Stimulated activated CD4-positive, alpha-beta T cell treated with anti-CD3 and anti-CD28 coated beads, Interleukin-15, amount 100 ng/mL, for 1 hour (primary cell): ENCODE measurements at places on chromosomes 2 and 18.
A peak's percentile ranks its signal among the peaks of the same experiment; 100 is the strongest.

GRCh38 chr2:5479265-5479928, 212.8 kb upstream of the SOX11 start:
- DNase-seq = no peak

GRCh38 chr2:98804265-98804650, 73.3 kb upstream of the MGAT4A start:
- DNase-seq = no peak

- no peak for DNase-seq
These were observed 5.0 kb upstream of the DGKD start for GRCh38 chr2:233349005-233349998.

GRCh38 chr18:60329131-60329530, 43.4 kb downstream of the MC4R start:
- no peak for DNase-seq

DNA sequence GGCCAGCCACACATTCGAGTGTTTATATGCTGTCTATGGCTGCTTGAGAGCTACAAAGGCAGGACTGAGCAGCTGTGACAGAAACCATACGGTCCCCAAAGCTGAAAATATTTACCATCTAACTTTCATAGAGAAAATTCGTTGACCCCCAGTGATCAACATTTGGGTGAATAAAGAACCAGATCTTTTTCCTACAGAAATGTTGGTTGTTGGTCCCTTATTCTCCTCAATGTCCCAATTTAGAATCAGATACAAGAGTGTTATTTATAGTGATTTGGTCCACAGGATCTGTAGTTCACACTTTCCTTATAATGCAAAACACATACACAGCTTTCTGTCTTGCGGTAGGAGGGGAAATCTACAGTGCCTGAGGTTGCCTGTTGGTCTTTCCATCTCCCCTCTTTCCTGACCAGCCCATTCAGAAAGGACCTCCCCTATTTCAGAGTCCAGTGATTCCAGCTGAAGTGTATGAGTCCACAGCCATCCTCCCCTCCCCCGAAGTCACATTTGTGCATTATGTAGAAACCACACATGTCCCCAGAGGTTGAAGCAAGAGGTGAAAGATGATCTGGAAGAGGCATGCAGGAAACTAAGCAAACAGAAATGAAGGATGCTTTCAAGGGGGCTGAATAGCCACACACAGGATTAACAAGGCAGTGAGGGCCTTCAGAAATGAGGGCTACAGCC, 61.9 kb downstream of the SPRED2 start:
- no peak for DNase-seq

- no peak for DNase-seq
These were observed 1039.0 kb downstream of the SOCS6 start for GRCh38 chr18:71327850-71328249.

DNA sequence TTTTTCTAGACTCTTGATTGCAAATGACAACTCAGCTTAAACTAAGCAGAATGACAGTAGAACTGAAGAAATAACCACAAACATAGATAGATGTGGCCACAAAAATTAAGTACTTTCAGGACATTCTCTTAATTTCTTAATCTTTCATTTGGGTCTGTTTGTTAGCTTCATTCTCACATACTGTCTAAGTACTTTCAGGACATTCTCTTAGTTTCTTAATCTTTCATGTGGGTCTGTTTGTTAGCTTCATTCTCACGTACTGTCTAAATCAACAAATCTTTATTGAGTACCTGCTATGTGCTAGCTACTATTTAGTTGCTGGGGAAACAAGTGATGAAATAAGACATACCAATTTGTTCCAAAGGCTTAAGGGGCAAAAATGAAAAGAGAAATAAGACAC, 35.1 kb downstream of the FAM117B start:
- DNase-seq = no peak

GRCh38 chr2:187655001-187655400, 100.8 kb upstream of the TFPI start:
- no peak for DNase-seq

GRCh38 chr2:54524226-54524991, 68.3 kb downstream of the SPTBN1 start:
- DNase-seq = no peak

- no peak for DNase-seq
These were observed 25.3 kb downstream of the FSHR start for GRCh38 chr2:49129034-49129433.

- no peak for DNase-seq
These were observed 199.2 kb downstream of the KCNS3 start for GRCh38 chr2:18077704-18078103.

DNA sequence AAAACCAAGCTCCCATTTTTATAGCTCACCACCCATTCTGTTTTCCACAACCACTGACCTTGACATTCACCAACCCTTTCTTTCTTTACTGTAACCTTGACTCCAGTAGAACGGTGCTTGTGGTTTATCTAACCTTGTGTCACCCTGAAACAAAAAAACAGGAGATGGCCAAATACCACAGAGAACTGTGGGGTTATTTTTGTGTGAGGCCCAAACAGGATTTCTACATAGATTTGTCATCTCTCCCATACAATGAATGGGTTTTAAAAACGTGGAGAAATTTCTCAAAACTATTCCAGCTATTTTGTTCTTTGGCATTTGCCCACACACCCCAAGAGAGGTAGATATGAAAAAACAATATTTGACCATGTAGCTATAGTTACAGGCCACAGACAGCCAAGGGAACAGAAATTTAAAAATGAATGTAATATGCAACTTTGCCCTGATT, 231.3 kb upstream of the TANK start:
- DNase-seq = no peak

- peak; percentile 14 for DNase-seq
These were observed 16.9 kb downstream of the LCT start for GRCh38 chr2:135820003-135820618.

DNA sequence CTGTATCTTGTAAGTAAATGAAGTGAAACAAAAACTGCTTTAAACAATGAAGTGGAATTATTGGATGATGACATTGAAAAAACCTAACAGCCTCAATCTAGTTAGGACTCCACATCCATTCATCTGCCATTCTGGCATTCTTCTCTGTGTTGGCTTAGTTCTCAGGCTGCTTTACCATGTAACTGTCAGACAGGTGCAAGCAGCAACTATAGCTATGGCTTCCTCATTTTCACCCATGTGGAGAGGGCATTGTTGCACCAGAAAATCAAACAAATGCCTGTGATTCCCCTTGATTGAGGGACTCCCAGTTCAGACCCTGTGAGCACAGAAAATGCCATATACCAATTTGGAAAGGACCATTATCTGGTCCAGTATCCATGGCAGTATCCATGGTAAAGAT, 129.5 kb upstream of the NYAP2 start:
- DNase-seq = no peak

- no peak for DNase-seq
These were observed 71.9 kb downstream of the TCF4 start for GRCh38 chr18:55515941-55516710.

DNA sequence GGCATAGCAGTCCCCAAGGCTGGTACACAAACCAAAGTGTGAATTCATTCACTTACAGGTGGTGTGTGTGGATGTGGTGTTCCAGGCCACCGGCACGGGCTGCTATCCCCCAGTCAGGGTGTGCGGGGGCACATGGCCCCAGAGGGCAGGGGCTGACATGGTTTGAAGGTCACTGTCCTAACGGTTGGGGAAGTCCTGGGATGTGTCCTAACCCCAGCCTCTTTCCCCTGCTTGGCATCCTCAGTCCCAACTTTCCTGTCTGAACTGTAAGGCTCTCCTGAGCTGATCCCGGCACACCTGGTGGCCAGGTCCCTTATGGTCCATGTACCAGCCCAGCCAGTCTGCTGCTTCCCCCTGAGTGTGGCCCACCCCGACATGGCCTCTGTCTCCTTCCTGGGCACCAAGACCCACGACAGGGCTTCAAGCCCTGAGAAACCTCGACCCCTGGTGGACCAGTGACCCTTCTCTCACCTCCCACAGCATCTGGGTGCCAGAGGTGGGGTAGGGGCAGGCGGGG, 2.4 kb upstream of the TMEM185B start:
- DNase-seq = no peak

GRCh38 chr2:85957256-85957655, 68.5 kb upstream of the ST3GAL5 start:
- DNase-seq = no peak

- no peak for DNase-seq
These were observed 112.7 kb upstream of the REV1 start for GRCh38 chr2:99602476-99602875.

- no peak for DNase-seq
These were observed 45.6 kb downstream of the PAIP2B start for GRCh38 chr2:71181316-71181715.

DNA sequence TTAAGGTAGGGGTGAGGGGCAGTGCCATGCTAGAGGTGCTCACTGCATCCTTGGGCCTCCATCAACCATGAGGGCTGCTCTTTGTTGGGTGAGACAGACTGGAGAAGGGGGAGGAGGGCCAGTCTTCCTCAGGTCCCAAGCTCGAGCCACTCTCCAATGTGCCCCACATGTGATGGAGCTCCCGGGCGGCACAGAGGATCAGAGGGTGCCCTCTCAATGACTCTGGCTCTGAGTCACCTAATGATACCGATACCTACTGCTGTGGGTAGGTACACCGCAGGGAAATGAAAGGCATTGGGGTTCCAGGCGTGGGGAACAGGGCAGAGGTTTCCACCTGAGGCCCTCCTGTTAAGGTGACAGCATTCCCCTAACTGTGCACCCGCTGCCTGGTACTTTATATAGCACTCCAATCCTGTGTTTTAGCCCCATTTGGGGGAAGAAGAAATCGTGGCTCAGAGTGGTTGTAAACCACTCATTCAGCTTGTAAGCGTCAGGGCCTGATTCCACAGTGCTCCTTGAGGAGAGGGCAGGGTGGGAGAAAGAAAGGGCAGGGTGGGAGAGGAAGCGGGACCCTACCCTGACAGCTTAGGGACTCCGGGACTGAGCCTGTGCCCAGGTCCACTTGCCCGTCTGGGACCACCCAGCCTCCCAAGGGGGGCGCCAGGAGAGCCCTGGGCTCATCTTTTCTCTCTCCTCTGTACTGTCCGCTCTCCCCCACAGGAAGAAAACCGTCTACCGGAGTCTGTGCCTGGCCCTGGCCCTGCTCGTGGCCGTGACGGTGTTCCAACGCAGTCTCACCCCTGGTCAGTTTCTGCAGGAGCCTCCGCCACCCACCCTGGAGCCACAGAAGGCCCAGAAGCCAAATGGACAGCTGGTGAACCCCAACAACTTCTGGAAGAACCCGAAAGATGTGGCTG, 1.8 kb downstream of the B3GNT7 start:
- no peak for DNase-seq

GRCh38 chr18:11987527-11987926, 6.2 kb downstream of the IMPA2 start:
- no peak for DNase-seq

DNA sequence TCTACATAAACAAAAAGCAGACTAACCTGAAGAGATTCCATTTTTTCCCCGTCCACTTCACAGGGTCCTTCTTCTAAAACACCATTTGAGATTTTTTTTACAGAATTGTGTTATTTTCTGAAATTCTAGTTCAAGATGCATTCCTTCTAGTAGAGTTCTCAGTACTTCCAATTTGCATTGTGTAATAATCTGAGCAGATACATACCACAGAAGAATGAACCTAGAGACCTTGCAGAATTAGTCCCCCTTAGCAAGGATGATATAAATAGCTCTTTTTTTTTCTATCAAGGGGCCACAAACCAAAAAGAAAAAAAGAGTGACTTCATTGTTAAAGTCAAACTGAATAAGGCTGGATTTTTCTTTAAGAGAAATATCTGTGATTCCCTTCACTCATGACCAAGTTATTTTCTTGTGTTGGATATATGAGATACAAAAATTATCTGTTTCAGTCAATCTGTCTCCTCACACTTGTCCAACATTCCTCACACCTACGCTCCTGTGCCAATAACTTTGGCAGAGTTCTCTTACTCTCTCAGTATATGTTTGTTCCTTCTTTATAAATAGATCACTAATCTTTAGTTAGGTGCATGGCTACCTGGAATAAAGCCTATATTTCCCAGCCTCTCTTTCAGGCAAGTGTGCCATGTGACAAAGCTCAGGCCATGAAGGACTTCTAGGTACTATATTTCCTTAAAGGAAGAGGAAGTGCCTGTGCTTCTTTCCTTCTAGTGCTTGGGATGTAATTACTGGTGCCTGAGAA, 183.5 kb downstream of the ZNF385B start:
- DNase-seq = no peak

DNA sequence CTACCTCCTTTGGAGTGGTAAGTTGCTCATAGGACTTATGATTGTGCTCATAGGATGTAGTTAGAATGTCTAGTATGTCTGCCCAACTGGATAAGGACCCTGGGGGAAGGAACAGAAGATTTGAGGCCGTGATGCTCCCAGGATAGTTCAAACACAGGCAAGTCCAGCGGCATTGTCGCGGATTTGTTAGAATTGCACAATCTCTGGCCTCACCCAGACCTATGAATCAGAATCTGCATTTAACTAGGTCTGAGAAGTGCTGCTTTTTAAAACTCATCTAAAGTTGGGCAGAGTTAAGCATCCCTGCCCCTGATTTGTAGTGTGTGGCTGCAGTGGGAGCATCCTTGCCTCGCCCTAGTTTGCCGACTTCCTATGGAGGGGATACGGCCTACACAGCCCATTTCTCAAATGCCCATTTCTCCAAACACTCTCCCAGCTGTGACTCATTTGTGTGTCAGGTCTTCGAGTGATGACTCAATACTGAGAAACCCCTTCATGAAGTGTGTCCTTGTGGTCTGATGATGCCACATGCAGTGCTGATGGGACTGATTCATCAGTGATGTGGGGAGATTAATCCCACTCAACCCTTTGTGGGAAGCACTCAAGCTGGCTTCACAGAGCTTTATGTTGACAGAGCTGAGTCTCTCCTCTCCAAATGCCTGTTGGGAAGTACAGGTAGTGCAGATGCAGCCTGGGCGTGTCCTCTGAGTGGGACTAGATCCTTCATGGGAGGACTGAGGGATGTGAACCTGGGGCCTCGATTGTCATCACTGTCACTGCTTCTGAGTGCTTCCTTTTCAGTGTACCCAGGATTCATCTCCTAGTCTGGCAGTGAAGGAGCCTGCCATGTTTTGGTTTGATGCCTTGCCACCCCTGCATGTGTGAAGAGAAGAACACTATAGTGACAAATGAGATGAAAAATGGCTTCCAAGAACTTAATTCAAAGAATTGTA, 18.7 kb downstream of the SMIM21 start:
- DNase-seq = no peak

DNA sequence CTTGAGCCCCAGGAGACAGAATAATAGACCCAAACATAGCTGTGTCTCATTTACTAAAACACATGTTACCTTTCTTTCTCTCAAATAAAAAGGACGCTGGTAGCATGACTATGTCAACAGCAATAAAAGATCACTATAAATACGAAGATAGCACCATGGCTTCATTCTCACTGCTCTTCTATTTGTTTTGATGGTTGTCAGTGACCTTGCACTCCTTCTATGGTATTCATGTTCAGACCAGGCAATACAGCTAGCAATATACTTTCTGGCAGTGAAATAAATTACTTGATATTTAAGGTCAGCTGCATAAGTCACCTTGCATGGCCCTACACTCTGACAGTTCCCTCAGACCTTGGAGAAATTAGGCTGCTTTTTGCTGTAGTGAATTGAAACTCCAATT, 263.2 kb upstream of the CDH7 start:
- DNase-seq = no peak

DNA sequence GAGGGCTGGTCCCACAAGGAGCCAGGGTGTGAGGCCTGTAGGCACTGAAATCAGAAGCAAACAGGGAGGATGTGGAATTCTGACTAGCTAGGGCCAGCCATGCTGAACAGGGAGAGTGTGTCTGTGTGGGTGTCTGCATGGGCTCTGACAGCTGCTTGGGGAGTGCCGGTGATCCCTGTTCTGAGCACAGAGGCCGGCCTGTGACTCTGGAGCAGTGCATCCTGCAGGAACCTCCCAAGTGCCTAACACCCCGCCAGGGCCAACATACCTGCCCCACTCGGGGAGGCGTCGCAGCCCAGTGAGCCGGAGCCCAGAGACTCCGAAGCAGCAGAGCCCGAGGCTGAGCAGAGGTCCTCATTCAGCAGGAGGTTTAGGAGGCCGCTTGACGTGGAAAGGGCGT, 11.5 kb upstream of the HES6 start:
- DNase-seq = no peak
